ENCODE measurements at places on chromosomes 16 and 17. TPM values are rescaled to one million over a fixed set of nuclear protein-coding genes. Genes with fewer than 3 reads are reported as not detected.

Gene MYH2
- not detected for total RNA-seq

Gene GAST
- total RNA-seq: not detected

Gene ABCA9
- 16.8 TPM for total RNA-seq

Gene TMEM238L
- not detected for total RNA-seq

Gene OR1A1
- total RNA-seq: not detected

- no peaks in the 10 kb centered on the region for H3K36me3 ChIP-seq
- peak within 1 kb of the TSS; percentile 78 for H3K4me3 ChIP-seq
These were observed at the start of gene RABEP1 for GRCh38 chr17:5281814-5282641. Gene RABEP1, plus strand, starts transcription at chr17:5282284. Its CDS starts 203 bp downstream, at chr17:5282487.

- no peaks in the 10 kb centered on the region for H3K27me3 ChIP-seq
- H3K4me1 ChIP-seq: peaks cover 15% of the 10 kb centered on the region
- peak; percentile 72 for DNase-seq
These were observed 56.5 kb downstream of the SNTB2 start for GRCh38 chr16:69243479-69243878.

- H3K27me3 ChIP-seq: peaks cover 27% of the 10 kb centered on the region
- H3K4me1 ChIP-seq: no peaks in the 10 kb centered on the region
- no peak overlapping the region for H3K4me3 ChIP-seq
- H3K36me3 ChIP-seq: no peaks in the 10 kb centered on the region
These were observed 526 bp upstream of the MFSD6L start for GRCh38 chr17:8799570-8800212.

GRCh38 chr17:76004750-76005262 lies 4.2 kb downstream of the CDK3 start:
- no peaks in the 10 kb centered on the region for H3K36me3 ChIP-seq
- no peak overlapping the region for H3K27ac ChIP-seq
- H3K27me3 ChIP-seq: no peaks in the 10 kb centered on the region
- no peak overlapping the region for H3K4me3 ChIP-seq

DNA sequence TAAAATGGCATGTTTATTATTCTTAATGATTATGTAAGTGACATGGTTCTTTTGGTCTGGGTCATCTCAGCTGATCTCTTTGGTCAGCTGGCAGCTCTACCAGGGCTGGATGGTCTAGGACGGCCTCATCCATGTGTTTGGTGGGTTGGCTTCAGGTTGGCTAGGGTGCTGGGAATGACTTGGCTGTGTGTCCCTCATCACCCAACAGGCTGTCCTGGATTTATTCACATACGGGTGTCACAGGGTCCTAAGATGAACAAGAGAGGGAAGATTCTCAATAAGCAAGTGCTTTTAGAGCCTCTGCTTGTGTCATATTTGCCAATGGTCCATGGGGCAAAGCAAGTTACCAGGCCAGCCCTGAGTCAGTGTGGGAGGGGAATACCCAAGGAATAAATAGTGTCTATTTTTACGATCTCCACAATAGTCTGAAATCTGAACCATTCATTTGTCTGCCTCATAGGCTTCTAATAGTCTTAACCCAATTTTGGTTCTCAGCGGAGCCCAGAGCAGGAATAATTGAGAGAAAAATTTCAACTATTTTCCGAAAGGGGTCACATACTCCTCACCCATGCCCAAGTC lies 157.5 kb downstream of the HS3ST2 start:
- H3K36me3 ChIP-seq: no peaks in the 10 kb centered on the region
- H3K4me1 ChIP-seq: no peaks in the 10 kb centered on the region
- H3K4me3 ChIP-seq: no peak overlapping the region
- H3K27me3 ChIP-seq: no peaks in the 10 kb centered on the region
- DNase-seq: peak; percentile 6
- H3K27ac ChIP-seq: no peak overlapping the region

DNA sequence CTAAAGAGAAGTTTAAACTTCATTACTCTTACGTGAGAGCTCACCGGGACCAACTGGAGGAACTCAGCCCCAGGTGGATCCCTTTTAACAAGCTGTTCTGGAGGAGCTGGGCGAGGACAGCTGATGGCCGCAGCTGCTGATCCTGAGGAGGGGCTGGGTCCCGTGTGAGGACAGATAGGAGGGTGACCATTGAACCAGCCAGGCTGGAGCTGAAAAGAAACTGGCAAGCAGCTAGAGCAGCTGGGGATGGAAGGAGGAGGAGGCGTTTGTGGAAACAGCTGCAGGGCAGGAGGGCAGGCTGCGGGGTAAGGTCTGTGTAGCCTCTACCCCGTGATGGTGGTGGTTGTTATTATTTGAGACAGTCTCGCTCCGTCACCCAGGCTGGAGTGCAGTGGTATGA lies 119.5 kb downstream of the AATF start:
- H3K4me3 ChIP-seq: no peak overlapping the region
- no peak overlapping the region for H3K27ac ChIP-seq
- no peaks in the 10 kb centered on the region for H3K4me1 ChIP-seq
- no peak for DNase-seq

DNA sequence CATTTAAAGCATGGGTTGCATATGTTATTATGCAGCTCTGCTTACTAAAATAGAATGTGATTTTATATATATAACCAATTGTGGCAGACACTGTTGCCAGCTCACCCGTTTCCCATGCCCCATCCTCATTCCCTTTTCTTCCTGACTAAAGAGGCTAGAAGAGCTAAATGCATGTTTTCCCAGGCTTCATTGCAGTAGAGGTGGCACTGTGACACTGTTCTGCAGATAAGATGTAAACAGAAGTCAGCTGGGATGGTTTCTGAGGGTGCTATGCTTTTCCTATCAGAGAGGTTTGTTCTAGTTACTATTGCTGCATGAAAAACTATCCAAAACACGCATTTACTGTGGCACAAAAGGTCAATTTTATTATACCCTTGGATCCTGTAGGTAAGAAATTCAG lies 5.7 kb upstream of the TOB1 start:
- H3K36me3 ChIP-seq: no peaks in the 10 kb centered on the region
- H3K27ac ChIP-seq: no peak overlapping the region
- peaks cover 17% of the 10 kb centered on the region for H3K4me1 ChIP-seq
- no peak overlapping the region for H3K4me3 ChIP-seq
- peaks cover 10% of the 10 kb centered on the region for H3K27me3 ChIP-seq
- DNase-seq: no peak

GRCh38 chr17:76246080-76247066 lies 6.1 kb upstream of the RNF157 start:
- H3K4me3 ChIP-seq: no peak overlapping the region
- DNase-seq: no peak
- no peaks in the 10 kb centered on the region for H3K36me3 ChIP-seq
- H3K27me3 ChIP-seq: peaks cover 42% of the 10 kb centered on the region
- no peak overlapping the region for H3K27ac ChIP-seq
- H3K4me1 ChIP-seq: peaks cover under 1% of the 10 kb centered on the region

- H3K4me3 ChIP-seq: no peak overlapping the region
- peaks cover 40% of the 10 kb centered on the region for H3K4me1 ChIP-seq
- H3K27me3 ChIP-seq: no peaks in the 10 kb centered on the region
- no peak for DNase-seq
- H3K36me3 ChIP-seq: no peaks in the 10 kb centered on the region
These were observed 486.4 kb upstream of the SOX9 start for GRCh38 chr17:71634376-71634775.

GRCh38 chr17:43846221-43846712 lies 709 bp upstream of the CD300LG start:
- H3K4me1 ChIP-seq: peaks cover 3% of the 10 kb centered on the region
- H3K27me3 ChIP-seq: peaks cover 8% of the 10 kb centered on the region
- H3K4me3 ChIP-seq: no peak overlapping the region
- H3K27ac ChIP-seq: no peak overlapping the region
- peak; percentile 98 for DNase-seq
